Stimulated activated CD8-positive, alpha-beta memory T cell treated with anti-CD3 and anti-CD28 coated beads, Interleukin-4, amount 100 ng/mL, for 1 hour (primary cell): ENCODE measurements at places on chromosomes 6 and 20.

- DNase-seq: no peak
These were observed 94.4 kb downstream of the ADGRB3 start for GRCh38 chr6:68729377-68729903.

DNA sequence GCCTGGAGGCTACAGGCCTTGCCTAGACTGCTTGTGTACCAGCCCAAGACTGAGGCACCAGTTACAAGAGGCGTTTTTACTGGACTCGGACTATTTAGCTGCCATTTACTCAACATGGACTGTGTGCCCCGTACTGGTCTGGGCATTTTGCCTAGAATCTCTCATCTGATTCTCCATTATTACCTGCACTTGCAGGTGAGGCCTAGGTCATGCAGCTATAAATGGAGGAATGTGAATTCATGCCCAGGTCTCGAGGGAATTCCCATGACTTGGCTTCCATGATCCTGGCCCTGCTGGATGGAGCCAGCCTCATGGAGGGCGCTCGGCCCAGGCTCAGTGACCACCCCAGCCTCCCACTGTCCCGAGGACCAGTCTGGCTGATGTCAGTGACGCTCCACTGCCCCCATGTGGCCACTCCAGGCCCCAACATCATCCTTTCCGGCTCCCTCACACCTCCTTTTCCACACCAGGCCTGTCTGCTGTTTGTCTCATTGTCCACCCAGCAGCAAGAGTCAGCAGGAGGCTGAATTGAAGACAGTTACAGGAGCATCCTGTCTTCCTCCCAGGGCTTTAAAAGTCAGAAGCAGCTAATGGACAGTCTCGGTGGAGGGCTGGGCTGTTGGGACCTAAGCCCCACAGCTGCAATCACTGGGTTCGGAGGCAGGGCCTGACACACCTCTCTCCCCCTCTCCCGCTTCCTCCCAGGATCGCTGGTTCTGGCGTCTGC is 8.7 kb downstream of the MMP24OS start:
- no peak for DNase-seq

DNA sequence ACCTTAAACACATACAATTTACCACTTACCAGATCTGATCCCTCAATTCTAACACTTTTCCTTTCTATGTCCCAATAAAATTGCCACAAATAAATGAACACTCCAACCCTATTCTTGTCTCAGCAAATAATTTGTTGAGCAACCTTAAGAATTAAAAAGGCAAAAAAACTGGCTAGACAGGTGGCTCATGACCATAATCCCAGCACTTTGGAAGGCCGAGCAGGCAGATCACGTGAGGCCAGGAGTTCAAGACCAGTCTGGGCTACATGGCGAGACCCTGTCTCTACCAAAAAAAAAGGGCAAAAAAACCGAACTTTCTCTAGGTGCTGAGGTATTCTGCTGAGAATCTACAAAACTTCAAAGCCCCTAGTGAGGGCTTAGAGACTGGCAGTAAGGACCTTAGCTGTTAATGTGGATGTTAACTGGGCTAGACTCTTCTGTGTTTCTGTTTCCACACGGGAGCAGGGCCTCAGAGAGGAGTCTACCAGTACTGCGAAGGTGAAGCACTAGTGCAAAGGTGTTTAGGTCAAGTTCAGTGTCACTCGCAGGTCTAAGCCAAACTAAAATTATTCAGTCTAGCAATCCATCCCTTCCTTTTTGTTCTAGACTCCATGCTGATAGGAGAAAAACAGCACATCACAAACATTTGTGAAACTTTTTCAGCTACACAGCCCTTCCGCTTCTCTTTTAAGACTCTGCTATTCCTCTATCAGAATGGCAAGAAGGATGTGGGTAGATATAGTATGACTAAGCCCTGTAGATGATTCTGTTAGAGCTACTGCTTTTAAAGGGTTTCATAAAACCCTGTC is 2.6 kb downstream of the FASTKD5 start:
- DNase-seq: no peak

DNA sequence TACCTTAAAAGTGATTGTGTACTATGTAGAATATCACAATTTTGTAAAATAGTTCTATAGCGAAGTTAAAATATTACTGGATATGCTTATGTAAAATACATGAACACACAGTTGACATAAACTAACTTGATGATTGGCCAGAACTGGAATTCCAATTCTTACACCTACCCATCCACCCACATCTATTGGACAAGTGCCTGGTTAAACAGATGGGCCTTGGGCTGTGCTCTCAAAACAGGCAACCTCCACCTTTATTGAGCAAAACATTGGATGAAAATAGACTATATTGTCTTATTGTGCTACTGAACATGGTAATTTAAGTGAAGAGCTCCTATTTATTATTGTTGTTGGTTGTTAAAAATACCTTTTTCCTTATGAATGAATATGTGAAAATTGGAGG is 154.0 kb upstream of the FLRT3 start:
- DNase-seq: no peak

DNA sequence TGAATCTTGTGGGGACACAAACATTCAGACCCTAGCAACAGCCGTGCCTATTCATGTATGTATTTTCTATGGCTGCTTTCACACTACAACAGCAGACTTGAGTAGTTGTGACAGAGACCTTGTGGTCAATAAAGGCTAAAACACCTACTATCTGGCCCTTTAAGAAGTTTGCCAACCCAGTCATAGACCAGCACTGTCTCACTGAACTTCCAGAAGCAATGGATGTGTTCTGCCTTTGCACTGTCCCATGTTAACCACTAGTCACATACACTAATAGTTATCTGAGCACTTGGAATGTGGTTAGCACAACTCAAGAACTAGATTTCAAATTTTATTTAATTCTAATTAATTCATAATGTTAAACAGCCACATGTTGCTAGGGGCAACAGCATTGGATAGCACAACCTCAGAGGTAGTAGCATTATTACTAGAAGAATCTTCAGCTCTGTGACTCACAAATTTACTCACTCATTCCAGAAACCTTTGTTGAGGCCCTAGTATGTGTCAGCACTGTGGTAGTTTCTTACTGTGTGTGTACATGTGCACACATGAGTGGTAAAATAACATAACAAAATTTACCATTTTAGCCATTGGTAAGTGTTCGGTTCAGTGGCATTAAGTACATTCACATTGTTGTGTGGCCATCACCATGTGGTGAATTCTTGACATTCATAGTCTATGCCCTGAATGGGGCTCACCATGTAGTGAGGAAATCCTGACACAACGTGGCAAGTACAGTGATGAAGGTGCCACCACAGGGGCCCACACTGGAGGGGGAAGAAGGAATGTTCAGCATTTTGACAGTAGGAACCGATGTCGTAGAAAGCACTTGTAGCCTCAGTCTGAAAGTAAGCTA is 107.3 kb downstream of the CEP57L1 start:
- no peak for DNase-seq

DNA sequence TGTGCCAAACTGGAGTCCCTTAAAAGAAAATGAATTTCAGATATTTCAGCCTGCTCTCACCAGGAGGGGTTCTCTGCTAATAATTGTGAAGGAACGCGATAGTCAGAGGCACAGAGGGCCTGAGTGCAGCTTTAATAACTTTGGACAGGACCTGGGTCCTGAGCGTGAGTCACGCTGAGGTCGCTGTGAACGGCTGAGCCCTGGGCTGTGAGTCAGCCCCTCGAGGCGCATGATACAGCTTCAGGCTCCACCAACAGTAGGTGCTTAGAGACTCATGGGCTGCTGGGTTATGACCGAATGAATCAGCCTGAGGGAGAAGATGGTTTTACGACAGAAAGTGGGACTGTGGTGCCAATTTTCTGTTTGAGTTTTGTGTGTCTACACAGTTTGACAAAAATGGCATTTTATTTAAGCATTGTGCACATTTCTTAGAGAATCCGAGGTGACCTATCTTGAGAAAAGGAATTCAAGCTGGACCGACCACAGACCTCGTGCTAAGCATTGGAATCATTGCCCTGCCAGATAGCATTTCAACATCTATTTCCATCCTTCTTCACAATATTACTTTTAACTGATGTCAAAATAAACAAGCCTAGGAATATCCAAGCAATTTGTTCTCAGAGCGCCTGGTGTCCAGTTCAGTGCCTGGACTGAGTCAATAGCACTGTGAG is 183.0 kb downstream of the THBS2 start:
- DNase-seq: no peak

DNA sequence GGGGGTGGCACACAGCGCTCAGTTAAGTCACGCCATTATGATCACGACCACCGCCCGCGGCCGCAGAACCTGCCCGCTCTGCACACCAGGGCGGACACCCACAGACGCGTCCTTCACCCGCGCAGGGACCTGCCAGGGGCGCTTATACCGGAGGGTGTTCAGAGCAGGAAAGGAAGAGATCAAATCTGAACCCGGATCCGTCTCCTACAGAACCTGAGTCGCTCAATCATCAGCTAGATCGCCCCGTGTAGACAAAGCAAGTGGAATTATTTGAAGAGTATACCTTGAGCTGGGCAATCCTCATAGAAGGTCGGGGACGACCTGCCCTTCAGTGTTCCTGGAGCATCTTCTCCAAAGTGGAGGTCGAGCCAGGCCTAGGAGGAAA is 14.4 kb upstream of the ZNF217 start:
- DNase-seq: no peak

DNA sequence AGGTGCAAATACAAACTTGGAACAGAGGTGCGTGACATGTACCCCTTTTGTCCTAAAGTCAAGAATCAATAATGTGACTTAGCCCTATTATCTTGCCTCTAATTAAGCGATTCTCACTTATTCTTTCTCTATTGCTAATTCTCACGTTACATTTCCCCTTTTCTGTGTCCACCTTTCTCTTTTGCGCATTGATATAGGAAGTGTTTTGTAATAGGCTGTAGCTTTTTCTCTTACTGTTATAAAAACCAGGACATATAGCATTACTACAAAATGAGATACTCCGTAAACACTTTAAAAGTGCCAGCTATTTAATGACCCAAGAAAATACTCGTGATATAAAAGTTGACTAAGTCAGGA is 669 bp upstream of the TMEM30A start:
- DNase-seq: no peak

DNA sequence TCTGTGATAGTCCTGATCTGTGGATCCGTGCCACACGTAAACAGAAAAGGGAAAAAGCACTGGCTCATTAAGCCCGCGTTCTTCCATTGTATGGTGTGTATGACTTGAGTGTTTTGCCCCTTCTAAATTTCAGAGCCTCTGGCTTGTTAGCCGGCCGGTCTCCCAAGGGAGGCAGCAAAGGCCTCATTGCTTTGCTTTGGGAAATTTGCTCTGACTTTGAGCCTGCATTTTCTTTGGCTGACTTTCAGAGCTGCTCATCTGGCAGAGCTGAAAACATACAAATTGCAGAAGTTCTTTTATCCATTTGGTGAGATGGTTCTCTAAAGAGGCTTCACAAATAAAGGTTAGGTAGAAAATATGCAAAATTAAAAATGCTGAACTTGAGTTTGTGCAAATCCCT is 123.0 kb downstream of the UTRN start:
- no peak for DNase-seq

GRCh38 chr6:162854228-162854627 is 126.5 kb downstream of the PACRG start:
- DNase-seq: no peak

GRCh38 chr6:51855310-51856082 is 231.9 kb downstream of the PKHD1 start:
- no peak for DNase-seq

GRCh38 chr6:157962601-157963302 is 18.9 kb upstream of the SYNJ2 start:
- no peak for DNase-seq

DNA sequence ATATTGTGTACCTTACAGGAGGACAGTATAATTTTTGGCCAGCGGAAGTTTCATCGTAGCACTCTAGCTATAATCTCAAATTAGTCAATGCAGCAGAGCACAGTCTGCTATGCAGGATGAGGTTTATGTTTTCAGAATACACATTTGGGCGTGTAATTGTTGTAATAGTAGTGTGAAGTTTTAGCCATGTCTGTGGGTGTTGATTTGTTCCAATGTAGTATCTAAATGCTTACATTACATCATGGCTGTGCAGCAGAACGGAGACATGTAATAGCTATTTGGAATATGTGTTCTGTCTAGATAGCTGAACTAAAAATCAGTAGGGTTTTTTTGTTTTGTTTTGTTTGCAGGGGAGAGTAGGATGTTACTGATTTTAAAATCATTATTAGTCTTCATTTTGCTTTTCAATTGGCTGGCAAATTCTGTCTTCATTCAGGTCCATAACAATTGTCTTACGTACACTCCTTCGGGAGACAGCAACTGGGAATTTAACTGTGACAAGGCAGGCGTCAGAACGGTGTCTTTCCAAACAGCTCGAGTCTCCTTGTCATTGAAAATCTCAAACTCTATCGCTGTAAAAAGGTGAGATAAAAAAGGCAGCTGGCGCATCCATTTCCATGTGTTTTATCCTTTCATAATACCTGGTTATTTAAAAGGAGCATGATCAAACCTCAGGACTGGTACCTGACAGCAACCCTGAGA is 65.1 kb upstream of the CDH4 start:
- no peak for DNase-seq

DNA sequence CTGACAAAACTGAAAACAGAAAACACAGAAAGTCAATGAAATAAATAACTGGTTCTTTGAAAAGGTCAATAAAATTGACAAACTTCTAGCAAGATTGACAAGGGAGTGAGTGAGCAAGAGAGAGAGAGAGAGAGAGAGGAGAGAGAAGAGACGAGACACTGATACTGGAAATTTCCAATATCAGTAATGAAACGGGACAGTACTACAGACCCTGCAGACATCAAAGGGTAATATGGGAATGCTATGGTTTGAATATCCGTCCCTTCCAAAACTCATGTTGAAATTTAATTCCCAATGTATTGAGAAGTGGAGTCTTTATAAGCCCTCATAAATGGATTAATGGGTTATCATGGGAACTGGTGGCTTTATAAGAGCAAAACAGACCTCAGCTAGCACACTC is 3.8 kb downstream of the TTI1 start:
- DNase-seq: no peak

DNA sequence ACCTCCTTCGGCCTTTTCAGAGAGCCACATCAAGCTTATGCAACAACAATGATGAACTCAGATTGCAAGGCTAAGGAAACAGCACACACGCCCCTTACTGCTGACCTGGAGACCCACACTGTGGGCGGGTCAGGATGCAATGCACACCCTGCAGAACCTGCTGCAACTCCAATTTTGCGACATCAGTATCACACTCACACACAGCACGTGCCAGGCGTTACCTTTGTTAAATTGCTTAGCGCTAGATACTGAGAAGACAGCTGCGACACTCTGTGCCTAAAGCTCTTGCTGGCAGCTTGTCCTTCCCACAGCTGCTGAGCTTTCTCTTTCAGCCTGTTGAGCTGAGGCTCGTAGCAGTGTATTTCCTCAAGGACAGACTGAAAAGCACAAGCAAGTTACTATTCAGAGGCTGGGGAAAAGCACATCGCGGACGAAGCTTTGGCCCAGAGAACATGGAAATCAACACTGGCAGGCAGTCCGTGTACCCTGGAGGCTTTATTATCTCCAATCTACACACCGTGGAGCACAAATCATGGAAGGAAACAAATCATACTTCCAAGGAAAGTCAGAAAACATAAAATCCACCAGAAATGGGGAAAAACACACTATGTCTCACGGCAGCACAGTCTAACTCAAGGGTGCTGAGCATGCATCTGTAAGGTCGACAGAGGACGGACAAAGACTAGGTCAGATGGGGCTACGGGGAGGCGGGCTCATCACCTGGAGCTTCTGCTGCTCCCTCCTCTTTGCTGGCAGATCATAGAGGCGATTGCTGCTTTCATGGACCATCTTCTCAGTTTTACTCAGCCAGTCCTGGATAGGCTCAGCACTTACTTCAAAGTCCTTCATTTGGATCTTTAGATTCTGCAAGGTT is 268.2 kb downstream of the SYNE1 start:
- no peak for DNase-seq
